Aortic smooth muscle cell (primary cell): ENCODE measurements at places on chromosomes 16 and 17. TPM values are rescaled to one million over a fixed set of nuclear protein-coding genes. Genes with fewer than 3 reads are reported as not detected.

The TRIM65 gene
- total RNA-seq = 8.5 and 10.8 TPM in 2 replicates

The MMP28 gene
- total RNA-seq = 0.12 and 0.79 TPM in 2 replicates

The TBC1D3K gene
- total RNA-seq = not detected in 2 replicates

The TMEM235 gene
- not detected in 2 replicates for total RNA-seq

The TMC5 gene
- 0.12 and 0.79 TPM in 2 replicates for total RNA-seq

The ULK2 gene
- total RNA-seq = 22.9 and 37.4 TPM in 2 replicates

The HOXB9 gene
- not detected in 2 replicates for total RNA-seq

The UTP18 gene
- 35.8 and 42.3 TPM in 2 replicates for total RNA-seq

The MRPL38 gene
- 20.4 and 24.0 TPM in 2 replicates for total RNA-seq

The KRTAP3-2 gene
- not detected in 2 replicates for total RNA-seq

The APOBR gene
- total RNA-seq = not detected in 2 replicates

The KIF1C gene
- 95.8 and 124 TPM in 2 replicates for total RNA-seq

The KRTAP3-1 gene
- not detected in 2 replicates for total RNA-seq

The SHISA6 gene
- total RNA-seq = not detected in 2 replicates

The FOXN1 gene
- not detected in 2 replicates for total RNA-seq

The GAS2L2 gene
- not detected in 2 replicates for total RNA-seq

The SMPD3 gene
- total RNA-seq = not detected in 2 replicates

The LRRC37A gene
- total RNA-seq = 1.1 and 1.7 TPM in 2 replicates

The MGAT5B gene
- total RNA-seq = 0.06 and 0.40 TPM in 2 replicates

The TMEM204 gene
- total RNA-seq = 60.6 and 93.8 TPM in 2 replicates

The AATK gene
- total RNA-seq = 1.3 and 3.0 TPM in 2 replicates

The SLC52A1 gene
- not detected in 2 replicates for total RNA-seq
